Common myeloid progenitor, CD34-positive (primary cell): ENCODE measurements at places on chromosomes 1 and 21.

- DNase-seq = no peak
These were observed 28.3 kb upstream of the RAB3GAP2 start for GRCh38 chr1:220300442-220301121.

- no peak for DNase-seq
These were observed 70.7 kb downstream of the KCNJ6 start for GRCh38 chr21:37845535-37845934.

GRCh38 chr1:86774305-86775295, 70.2 kb downstream of the SH3GLB1 start:
- DNase-seq = peak; percentile 74

- DNase-seq = no peak
These were observed 28.7 kb upstream of the RD3 start for GRCh38 chr1:211520641-211521040.

DNA sequence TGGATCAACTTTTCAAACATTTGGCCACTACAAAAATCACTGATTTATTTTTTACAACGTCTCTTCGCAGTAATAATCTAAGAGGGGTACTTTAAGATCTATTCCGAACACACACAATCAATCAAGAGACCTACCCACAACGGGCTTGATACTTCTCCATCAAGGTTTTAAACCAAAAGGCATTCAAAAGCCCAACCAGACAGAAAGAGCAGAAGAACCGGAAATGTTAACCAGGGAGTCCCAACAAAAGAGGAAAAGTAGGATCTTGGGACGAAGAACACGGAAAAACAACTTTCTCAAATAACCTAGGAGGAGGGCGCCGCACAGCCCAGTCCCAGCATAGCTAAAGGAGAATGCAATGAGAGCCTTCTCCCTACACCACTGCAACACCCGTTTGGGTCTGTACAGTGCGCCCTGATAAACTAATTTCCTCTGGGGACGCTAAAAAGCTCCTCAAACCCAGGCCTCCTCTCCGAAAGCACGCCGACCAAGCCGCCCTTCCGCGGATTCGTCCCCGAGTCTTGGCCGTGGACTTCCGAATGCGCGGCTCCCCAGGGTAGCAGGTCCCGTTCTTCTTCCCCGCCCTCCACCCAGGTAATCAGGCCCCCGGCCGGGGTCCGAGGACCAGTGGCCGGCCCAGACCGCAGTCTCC, 623 bp downstream of the RPL22 start:
- DNase-seq = peak; percentile 48
